ENCODE measurements at places on chromosomes 6 and 20.

DNA sequence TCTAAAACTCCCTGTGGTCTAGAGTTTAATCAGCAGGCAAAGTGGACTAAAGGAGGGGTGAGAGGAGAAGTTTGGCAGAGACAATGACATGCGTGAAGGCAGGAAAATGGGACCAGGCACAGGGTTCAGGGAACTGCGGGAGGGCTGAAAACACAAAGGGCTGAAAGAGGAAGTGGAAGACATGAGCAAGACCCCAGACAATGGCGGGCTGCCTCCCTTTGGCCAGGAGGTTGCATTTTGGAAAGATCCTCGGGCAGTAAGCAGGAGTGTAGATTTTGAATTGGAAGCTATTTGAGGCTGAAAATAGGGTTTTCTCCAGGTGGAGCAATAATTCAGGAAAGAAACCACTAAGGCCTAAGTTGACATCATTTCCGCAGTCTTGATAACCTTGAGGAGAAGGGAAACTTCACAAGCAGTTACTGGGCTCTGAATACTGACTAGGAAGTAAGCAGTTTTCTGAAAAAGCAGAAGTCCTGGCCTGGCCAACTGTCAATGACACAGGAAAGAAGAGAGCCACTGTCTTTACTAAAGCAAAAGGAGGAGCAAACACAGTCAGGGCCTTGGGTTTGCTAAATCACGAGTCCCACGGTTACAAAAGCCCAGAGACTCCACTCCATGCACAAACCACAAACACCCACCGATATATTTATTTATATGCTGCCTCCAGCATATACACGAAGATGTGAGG, 3.4 kb downstream of the LY86 start:
- peak; percentile 11 for DNase-seq

GRCh38 chr6:2970753-2971419, 481 bp downstream of the SERPINB6 start:
- DNase-seq, result peak; percentile 60

DNA sequence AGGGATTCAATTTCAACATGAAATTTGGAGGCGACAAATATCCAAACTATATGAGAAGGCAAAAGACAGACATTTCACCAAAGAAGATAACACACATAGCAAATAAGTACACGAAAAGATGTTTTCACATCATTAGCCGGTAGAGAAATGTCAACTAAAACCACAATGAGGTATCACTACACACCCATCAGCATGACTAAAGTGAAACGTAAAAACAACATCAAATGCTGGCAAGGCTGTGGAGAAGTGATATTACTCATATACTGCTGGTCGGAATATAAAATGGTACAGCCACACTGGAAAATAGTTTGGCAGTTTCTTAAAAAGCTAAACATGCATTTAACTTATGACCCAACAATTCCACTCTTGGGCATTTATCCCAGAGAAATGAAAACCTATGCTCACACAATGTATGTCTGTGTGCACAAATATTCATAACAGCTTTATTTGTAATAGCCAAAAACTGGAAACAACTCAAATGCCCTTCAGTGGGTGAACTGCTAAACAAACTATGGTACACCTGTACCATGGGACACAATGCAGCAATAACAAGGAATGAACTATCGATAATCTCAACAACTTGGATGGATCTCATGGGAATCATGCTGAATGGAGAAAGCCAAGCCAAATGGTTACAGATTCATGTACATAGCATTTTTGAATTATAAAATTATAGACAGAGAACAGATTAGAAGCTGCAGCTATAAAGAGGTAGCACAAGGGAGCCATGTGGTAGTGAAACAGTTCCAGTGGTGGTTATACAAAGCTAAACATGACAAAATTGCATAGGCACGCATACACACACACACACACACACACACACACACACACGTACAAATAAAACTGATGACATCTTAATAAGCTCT, 8.6 kb downstream of the ADAT2 start:
- DNase-seq, result peak; percentile 7

GRCh38 chr6:5636210-5637030, 370.3 kb downstream of the NRN1 start:
- no peak for DNase-seq

- DNase-seq, result no peak
Measured at GRCh38 chr20:19129976-19130612, 82.3 kb upstream of the SLC24A3 start.

DNA sequence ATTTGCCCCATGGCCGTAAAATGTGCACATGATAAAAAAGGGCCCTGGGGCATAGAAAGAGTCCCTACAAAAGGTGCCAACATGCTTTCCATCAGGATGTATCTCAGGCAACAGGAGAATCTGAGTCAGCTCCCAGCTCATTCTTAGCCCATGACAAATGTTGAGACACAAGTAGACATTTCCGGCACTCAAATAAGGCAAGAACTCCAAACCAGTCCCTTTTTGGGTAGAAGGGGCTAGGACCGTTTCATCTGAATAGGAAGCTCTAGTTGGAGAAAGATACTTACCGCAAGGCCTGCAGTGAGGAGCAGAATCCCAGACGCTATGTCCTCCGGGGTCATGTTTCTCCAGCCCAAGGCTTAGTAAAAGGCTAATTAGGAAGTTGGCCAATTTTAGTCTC, 261.0 kb upstream of the RIN2 start:
- DNase-seq, result no peak

DNA sequence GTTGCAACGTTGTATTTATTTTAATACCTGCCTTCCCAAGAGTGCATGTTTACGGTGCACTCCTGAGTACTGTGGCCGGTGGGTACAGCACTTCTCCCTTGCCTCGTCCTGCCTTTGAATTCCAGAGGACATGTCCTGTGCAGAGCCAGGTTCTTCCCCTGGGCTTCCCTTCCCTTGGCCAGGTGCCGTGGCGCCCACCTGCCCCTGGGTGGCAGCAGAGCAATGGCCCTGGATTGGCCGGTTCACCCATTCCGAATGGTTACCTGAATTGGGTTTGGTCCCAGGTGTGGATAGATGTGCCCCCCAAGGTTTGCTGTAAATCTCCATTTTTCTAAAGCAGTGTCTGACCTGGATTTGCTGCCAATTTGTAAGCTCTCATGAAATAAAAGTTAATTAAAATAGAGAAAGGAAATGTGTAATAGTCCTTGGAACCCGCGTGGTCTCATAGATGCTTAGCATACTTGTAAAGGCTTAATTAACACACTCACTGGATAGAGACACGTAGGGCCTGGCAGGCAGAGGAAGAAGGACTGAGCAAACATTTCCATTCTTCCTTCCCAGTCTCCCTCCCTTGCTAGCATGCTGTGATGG, 40.6 kb downstream of the DTD1 start:
- DNase-seq, result no peak

GRCh38 chr6:97078791-97079190, 154.3 kb downstream of the KLHL32 start:
- no peak for DNase-seq

DNA sequence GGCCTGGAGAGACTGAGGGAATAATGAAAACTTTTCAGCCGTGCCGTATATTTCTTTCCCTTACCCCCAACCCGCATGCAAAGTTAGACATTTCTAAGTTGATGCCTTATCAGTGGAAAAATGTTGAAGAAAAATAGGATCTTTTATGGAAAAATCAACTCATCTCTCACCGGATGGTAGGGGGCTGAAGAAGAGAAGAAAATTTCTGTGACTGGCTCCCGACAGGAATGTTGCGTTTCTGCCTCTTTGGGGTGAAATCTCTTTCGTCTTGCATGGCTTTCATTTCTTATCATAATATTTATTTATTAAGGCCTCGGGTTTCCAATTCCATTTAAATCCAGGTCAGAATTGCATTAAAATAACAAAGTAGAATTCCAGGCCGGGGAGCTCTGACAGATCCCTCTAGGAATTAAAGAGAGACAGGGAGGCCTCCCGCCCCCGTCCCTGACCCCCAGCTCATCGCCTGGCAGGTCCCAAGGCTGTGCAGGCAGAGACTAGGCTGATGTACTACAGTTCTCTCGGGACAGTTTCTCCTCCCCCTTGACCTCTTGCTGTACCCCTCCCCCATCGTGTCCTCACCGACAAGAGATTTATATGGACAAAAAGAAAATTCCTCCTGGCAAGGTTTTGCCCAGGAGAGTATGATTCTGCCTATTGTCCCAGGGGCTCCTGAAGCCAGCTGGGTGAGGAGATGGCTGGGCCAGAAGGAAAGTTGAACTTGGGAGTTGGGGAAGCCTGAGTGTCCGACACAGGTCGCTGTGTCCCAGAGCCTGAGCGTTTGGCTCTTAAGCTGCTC, 1.3 kb downstream of the SCUBE3 start:
- DNase-seq, result no peak

DNA sequence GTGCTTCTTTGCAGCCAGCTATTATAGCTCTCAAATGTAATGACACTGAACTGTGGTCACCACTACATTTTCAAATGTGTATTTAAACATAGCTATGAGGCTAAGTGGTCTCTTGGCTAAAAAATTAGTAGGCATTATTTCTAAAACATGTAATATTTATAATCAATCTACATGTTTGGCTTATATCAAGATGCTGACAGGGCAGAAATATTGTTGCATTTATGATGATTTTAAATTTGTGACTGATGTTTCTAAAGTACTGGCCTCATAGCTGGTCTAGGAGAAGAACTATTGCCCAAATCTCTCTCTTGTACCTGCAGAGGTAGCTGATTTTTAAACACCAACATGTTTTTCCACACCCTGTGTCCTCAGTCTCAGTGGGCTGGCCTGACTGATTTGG, 298.2 kb downstream of the PAX1 start:
- DNase-seq, result no peak

DNA sequence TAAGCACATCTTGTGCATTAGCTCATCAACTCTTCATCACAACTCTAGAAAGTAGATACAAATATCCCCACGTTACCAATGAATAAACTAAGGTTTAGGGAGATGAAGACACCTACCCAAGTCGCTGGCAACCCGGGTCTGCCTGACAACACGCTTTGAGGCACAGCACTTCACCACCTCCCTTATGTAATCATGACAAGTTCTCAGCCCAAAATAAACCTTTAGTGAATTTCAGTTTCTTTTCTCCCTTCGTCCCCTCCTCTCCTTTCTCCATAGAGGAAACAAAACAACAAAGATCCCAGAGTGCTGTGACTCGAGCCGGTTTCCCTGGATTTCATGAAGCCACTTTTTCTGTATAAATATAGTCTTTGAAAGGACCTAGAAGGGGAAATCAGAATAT, 105.4 kb downstream of the MAFB start:
- no peak for DNase-seq

- DNase-seq, result no peak
Measured at GRCh38 chr6:88360203-88360797, 194.2 kb upstream of the CNR1 start.

DNA sequence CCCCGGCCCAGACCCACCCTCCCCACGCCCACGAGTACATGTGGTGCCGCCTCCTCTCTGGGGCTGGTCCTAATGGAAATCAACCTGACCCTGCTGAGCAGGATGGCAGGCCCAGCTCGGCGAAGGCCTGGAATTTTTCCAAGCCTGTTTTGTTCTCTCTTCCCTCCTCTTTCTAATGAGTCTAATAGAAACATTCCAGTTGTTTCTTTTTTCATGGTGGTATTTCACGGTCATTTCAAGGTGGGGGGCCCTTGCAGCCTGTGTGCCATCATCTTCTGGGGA, 16.6 kb downstream of the SMOC2 start:
- DNase-seq, result no peak

GRCh38 chr6:18308070-18308735, 43.9 kb upstream of the DEK start:
- DNase-seq, result no peak

DNA sequence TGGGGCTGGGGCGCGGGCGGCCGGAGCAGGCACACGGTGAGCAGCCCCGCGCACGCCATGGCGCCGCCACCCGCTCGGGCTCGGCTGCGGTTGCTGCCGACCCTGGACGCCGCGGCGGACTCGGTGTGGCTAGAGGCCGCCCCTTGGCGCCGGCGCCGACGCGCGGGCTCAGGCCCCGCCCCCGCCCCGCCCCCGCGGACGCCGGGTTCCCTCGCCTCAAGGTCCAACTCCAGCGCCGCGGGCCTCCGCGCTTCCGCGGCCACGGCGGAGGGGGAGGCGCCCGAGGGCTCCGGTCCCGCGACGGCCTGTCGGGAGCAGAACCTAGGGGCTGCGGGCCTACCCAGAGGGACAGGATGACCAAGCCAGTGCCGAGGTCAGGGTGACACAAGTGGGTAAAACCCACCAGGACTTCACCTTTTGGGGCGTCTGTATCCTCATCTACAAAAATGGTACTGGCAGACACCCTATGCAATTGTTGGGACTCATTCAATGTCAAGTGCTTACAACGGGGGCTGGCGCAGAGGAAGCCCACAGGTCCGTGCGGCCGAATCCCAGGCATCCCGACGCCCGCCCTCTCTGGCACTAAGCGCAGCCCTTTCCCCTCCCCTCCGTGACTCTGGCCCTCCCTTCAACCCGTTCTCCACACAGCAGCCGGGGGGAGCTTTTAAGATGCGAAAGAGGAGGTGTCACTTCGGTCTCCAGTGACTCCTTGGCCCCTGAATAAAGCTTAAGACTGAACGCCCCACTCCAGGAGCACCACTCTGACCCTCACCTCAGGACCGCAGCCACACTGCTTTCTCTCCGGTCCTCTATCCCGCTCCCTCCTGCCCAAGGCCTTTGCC, at the start of gene NECAB3:
NECAB3 (minus strand) TSS at position 135 of the 842 bp plus-strand sequence; CDS start at position 59, 76 bp downstream.
- peak; percentile 72 for DNase-seq

GRCh38 chr6:951399-952181, 258.7 kb upstream of the EXOC2 start:
- DNase-seq, result no peak

- no peak for DNase-seq
Measured at GRCh38 chr6:144248476-144249301, 36.4 kb upstream of the UTRN start.

GRCh38 chr20:64058536-64058935, 4.5 kb upstream of the TCEA2 start:
- DNase-seq, result no peak

GRCh38 chr6:43984442-43985321, 142.6 kb downstream of the MRPL14 start:
- DNase-seq, result no peak

Data from CD4-positive, alpha-beta T cell treated with Interleukin-12 subunit alpha and Interleukin-12 subunit beta, for 1 hour (primary cell).